ENCODE measurements at places on chromosomes 2 and 18.

DNA sequence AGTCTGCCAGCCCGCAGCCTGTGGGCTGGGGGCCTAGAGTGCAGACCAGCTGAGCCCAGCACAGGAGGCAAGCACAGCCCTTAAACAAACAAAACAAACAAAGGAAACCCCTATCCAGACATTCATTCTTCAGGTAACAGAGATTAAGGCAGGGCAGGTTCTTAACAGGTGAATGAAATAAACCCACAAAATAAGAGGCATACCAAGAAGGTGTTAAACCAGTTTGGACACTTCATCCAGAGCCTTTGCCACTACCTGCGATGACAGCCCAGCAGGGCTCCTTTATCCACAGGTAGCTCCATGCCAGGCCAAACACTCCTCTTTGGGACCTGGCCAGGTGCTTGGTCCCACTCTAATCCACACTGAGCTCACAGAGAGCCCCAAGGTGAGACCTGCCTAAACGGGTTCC is 209.7 kb upstream of the SIX2 start:
- no peak for DNase-seq

GRCh38 chr2:133993160-133993559 is 260.7 kb upstream of the MGAT5 start:
- no peak for DNase-seq

GRCh38 chr2:13193900-13194299 is 477.2 kb downstream of the TRIB2 start:
- DNase-seq: no peak

- no peak for DNase-seq
Observed at GRCh38 chr2:10396464-10396863, 51.7 kb downstream of the ODC1 start.

- DNase-seq: no peak
Observed at GRCh38 chr2:143808166-143808565, 678.9 kb downstream of the ARHGAP15 start.

- DNase-seq: no peak
Observed at GRCh38 chr2:176508374-176508773, 239.1 kb downstream of the MTX2 start.

- DNase-seq: no peak
Observed at GRCh38 chr18:13136056-13136903, 82.3 kb upstream of the LDLRAD4 start.

- DNase-seq: no peak
Observed at GRCh38 chr2:23418461-23418911, 33.5 kb downstream of the KLHL29 start.

GRCh38 chr2:241980193-241980592 is 110.7 kb downstream of the RTP5 start:
- DNase-seq: no peak

GRCh38 chr2:173884025-173884802 is 81.0 kb downstream of the SP3 start:
- no peak for DNase-seq

GRCh38 chr2:10346929-10347561 is 44.3 kb downstream of the HPCAL1 start:
- DNase-seq: no peak

- no peak for DNase-seq
Observed at GRCh38 chr18:48736321-48737260, 197.8 kb downstream of the CTIF start.

DNA sequence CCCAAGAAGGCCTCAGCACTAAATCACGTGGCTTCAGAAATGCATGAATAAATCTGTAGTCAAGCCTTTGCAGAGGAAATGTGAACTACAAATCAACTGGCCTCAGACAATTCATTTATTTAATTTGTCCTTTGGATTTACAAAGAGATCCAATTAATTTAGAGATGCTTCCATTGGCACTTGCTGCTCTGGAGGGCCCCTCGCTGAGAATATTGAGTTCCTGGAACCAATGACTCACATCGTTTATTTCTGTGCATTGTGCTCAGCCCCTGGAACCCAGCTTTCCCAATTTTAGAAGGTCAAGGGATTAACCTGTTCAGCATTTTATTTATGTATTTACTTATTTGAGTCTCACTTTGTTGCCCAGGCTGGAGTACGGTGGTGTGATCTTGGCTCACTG is 47.2 kb upstream of the MGAT4A start:
- no peak for DNase-seq

DNA sequence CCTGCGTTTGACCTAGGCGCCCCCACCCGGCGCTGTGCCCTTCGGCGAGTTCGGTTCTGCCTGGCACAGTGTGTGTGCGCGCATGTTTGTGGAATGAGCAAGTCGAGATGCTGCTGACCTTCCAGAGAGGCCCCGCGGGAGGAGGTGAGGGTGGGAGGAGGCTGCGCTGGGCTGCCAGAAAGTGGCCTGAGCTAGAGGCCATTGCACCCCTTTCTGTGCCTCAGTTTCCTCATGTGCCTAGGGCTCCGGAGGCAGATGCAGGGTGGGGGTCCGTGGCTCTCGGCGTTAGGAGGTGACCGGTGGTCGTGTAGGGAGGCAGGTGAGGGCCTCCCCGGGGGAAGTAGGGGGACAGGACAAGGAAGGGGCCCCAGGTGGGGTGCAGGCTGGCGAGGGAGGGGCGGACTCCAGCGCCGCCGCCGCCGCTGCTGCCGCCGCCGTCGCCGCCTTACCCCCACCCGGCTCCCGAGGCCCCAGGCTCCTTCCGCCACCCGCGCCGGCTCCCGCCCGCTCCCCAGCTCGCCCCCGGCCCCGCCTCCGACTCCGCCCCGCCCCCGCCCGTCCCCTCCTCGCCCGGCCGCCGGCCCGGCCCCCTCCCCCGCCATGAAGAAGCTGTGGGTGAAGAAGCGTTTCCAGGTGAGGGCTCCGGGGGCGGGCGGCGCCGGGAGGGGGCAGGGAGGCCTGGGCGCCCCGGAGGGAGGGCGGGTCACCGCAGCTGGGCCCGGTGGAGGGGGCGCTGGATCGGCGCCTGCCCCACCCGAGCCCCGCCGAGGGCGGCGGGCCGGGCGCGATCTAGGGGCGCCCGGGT is 7.0 kb downstream of the SPEG start:
- no peak for DNase-seq

- no peak for DNase-seq
Observed at GRCh38 chr2:137969418-137969765, 5.1 kb downstream of the HNMT start.

DNA sequence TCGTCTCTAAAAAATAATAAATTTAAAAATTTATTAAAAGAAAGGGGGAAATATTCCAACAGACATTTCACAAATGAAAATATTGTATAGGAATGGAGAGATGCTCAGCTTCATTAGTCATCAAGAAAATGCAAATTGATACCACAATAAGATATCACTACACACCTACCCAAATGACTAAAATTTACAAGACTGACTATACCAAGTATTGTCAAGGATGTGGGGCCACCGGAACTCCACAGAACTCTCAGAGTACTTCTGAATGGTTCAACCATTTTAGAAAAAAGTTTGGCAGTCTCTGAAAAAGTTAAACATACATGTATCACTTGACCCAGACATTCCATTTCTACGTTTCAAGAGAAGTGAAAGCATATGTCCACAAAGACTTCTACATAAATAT is 163.4 kb downstream of the EHBP1 start:
- DNase-seq: no peak

Data from lower leg skin (tissue), 4 donors.